Foreskin fibroblast (primary cell): ENCODE measurements at places on chromosomes 4 and X.

- DNase-seq: no peak
Measured at GRCh38 chrX:116961872-116962582, 499.3 kb upstream of the CT83 start.

DNA sequence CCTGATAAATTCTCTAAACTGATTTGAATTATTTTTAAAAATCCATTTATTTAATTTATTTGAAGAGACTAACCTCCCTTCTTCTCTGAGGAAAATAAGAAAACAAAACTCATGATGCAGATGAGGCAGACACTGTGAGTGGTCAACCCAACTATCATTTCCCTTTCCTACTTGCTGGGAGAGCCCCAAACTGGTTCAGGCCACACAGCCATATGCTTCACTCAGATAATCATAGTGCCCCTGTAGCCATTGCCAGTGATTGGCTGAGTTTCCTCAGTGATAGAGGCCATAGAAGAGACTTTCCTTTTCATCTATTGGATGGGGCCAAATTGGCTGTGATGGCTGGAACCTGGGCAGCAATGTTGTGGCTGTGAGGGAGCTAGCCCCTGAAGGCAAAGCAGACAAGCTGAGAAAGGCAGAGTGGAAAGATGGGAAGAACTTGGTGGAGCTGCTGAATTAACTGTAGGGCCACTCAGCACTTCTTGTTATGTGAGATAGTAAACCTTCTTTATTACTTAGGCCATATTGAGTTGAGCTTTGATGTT lies 49.8 kb downstream of the RAB33B start:
- DNase-seq: no peak

DNA sequence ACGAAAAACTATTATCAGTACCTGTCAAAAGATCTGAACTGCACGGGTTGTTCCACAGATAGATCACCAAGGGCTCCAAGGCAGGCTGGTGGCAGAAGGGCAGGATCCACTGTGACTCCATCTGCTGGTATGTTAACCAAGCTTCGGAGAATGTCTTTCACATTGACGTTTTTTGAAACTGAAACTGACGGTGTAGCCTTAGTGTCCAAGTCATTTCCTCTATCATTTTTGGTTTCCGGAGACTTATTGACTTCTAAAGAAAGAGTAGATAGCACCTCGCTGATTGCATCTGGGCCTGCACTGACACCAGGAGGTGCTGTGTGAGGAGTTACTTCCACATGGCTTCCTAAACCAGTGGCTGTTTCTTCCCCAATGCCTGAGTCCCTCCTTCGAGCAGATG lies 186.9 kb downstream of the LRBA start:
- no peak for DNase-seq

DNA sequence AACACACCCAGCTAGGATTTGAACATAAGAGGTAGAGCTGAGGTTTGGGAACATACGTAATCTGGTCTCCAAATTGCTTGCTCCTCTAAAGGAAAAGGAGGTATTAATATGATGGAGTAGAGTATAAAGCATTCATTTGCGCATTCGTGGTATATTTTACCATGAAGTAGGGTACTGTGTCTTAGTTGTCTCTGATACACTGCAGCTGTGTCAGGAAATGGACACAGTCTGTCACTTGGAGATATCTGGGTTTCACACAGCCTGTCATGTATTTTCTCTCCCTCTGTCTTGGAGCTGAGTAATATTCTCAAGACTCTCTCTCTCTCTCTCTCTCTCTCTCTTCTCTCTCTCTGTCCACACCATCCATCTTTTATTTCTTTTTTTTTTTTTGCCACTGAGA lies 274.8 kb upstream of the UGT8 start:
- DNase-seq: no peak

DNA sequence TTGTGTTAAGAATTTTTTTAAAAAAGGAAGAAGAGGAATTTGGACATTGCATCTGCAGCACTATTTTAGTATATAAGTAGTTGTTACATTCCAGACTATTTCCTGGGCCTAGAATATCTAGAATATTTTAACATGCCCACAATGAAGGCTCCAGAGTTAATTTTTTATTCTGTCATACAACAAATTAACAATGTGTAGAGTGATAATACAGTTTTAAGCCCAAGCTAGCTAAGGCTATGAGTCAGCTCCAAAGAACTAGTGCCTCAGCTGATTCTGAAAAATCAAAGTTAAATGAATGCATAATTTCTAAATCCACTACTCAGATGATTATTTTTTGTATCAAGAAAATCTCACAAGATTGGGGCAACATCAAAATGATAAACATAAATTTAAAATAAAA lies 231.4 kb downstream of the PRDM5 start:
- DNase-seq: no peak

DNA sequence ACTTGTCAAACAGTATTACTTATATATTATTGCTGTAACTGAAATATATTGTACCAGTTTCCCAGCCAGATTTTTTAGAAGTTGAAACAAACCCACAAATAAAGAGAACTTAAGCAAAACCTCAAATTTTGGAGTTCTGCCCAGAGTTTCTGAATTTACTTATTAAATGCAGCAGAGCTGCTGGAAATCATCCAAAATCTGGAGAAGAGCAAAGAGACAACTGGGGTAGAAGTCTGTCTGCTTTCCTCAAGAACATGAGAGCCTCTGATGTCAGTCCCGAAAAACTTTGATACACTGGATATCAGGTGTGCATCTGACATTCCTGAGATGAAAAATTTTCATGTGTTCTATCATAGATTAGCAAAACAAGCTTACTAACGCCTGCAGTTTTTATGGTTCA lies 325.9 kb downstream of the NR3C2 start:
- DNase-seq: peak; percentile 4

- peak; percentile 70 for DNase-seq
Measured at GRCh38 chrX:154486396-154487207, at the start of gene UBL4A. Gene UBL4A, minus strand, starts transcription at chrX:154486615. Its CDS starts 31 bp downstream, at chrX:154486584.
